Stimulated activated CD8-positive, alpha-beta memory T cell treated with anti-CD3 and anti-CD28 coated beads, Interleukin-7, amount 100 ng/mL, for 4 hours (primary cell): ENCODE measurements at places on chromosomes 3 and 15.

DNA sequence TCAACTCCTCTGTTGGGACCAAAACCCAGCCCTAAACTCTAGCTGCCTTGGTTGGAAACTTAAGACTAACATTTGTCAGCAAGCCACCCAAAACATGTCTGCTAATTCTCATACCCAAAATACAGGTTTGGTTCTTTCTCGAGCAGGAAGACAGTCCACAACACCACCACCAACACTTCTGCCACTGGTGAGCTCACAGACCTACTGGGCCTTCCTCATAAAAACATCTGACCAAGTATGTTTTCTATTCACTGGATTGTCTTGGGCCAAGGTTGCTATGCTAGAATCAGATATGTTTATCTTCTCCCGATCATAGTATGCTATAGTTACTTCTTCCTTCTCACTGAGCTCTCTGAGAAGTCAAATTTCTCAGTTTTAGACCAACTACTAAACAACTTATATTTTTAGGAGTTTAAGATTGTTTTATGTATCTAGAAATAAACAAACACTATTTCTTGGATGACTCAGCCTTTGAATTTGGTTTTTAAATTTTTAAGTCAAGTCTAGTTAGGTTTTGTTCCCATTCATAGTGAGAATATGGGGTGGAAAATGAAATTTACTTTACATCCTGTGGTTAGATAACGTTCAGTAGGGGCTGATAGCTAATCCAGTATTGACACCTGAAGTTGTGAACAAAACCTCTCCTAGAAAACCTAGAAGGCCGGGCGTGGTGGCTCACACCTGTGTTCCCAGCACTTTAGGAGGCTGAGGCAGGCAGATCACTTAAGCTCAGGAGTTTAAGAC, 360.5 kb downstream of the RSL24D1 start:
- no peak for DNase-seq

- DNase-seq = no peak
Measured at GRCh38 chr15:62618432-62618831, 424.1 kb upstream of the TPM1 start.

- DNase-seq = no peak
Measured at GRCh38 chr15:53709821-53710220, 49.6 kb downstream of the WDR72 start.

GRCh38 chr3:169931747-169932520, 20.6 kb downstream of the SAMD7 start:
- no peak for DNase-seq

DNA sequence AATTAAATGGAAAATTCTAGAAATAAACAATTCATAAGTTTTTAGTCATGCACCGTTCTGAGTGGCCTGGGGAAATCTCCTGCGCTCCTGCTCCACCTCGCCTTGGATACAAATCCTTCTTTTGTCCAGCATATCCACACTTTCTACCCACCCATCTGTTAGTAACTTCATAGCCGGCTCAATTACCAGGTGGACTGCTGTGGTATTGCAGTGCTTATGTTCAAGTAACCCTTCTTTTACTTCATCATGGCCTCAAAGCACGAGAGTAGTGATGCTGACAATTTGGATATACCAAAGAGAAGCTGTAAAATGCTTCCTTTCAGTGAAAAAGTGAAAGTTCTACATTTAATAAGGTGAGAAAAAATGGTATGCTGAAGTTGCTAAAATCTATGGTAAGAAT, 142.3 kb upstream of the CHL1 start:
- DNase-seq = no peak

- DNase-seq = no peak
Measured at GRCh38 chr3:103134023-103134724, 699.4 kb downstream of the ZPLD1 start.

GRCh38 chr3:172320468-172320867, 127.8 kb downstream of the GHSR start:
- no peak for DNase-seq

- no peak for DNase-seq
Measured at GRCh38 chr3:5051772-5052171, 70.3 kb upstream of the ARL8B start.

GRCh38 chr3:119098619-119099222, 47.2 kb upstream of the TEX55 start:
- no peak for DNase-seq

GRCh38 chr3:133040696-133041523, 2.7 kb downstream of the TMEM108 start:
- DNase-seq = no peak

- no peak for DNase-seq
Measured at GRCh38 chr15:50050986-50051743, 67.9 kb downstream of the ATP8B4 start.

DNA sequence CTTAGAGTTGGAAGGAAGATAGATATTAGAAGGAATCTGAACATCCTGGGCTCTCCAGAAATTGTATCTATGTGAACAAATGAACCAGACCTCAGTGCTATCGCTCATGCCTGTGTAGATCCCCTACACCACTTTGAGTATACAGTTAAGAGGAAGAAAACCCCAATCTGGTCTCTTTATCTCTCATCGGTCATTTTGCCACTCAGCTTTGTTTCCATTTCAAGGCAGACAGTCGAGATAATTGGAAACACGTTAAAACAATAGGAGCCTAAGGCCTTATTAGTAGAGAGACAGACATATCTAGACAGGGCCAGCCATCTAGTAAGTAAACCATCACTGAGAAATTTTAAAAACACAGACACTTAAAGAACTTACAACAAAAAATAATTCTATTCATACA, 101.6 kb downstream of the MYLK start:
- DNase-seq = no peak

DNA sequence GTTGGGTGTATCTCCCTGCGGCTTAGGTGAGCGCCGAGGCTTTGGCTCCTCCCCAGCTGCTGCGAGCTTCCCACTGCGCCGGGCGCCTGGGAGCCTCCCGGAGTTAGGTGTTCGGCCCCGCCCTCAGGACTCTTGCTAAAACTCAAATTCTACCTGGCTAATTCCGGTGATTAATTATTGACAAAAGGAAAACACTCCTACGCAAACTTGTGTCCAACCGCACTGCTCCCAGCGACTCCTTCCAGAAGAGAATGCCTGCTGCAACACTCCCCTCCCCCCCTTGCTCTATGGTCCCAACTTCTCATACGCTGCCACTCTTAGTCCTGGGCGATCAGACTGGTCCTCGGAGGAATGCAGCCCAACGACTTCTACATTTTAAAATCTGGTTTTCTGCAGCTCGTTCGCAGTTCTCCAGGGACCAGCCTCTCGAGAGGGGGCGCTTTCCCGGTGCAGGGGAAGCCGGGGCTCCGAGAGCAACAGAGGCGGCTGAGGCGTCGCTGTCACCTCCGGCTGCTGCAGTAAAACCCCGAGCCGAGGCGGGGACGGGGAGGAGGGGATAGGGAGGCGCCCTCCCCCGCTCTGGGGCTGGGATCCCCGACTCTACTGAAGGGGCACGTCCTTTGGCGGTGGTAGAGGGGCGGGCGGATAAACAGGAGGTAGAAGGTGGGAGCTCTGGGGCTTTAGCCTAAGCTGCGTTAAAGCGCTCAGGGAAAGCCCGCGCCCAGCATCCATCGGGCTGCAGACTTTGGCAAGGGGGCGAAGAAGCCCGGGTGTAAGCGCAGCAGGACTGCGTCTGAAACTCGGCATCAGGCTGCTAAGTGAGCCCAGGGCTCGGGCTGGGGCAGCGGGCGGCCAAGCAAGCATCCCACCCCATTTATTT, at the start of gene SPTSSB:
TSS of gene SPTSSB (minus strand) at position 77 of the 880 bp plus-strand sequence. CDS start 25,194 bp downstream, outside the sequence.
- peak; percentile 52 for DNase-seq

DNA sequence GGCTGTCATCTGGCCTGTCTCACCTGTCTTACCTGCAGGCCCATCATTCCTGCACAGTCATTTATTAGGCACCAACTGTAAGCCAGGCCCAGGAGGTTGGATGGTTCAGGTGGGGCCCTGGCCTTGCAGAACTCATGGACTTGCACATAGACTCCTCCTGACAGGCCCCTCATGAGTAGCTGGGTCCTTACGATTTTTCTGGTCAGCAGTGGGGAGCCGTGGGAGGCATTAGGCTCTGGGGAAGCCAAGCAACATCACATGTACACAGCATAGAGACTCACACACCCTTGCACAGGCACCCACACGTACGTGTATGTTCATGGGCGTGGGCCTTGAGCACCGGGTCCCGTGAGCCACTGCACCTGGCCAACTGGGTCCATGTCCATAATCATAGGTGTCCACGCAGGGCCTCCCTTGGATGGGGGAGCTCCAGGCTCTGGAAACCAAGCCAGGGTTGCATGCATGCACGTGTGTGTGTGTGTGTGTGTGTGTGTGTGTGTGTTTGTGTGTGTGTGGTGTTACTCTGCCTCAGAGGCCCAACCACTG, 20.3 kb downstream of the CISH start:
- DNase-seq = no peak

DNA sequence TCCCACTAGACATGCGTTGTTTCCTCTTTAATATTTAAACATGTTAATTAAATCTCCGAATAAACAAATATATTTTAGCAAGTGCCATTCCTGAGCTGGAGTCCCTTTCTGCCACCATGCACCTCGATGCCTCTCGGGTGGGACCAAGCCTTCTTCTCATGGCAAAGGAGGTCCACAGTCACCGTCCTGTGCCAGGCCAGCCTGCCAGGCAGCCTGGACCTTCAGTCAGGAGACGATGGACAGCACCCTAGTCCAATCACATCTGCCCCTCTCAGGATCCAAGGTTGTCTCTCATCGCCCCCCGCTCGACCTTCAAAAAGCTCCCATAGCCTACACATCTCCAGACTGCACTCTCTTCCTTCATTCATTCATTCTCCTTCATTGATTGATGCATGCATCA, 22.6 kb downstream of the NTRK3 start:
- no peak for DNase-seq
